ENCODE measurements at places on chromosomes 12 and 14. TPM values are rescaled to one million over a fixed set of nuclear protein-coding genes. Genes with fewer than 3 reads are reported as not detected.

The ART4 gene
- total RNA-seq = not detected

- DNase-seq = no peak
These were observed 17.3 kb upstream of the RFLNA start for GRCh38 chr12:124277394-124278241.

DNA sequence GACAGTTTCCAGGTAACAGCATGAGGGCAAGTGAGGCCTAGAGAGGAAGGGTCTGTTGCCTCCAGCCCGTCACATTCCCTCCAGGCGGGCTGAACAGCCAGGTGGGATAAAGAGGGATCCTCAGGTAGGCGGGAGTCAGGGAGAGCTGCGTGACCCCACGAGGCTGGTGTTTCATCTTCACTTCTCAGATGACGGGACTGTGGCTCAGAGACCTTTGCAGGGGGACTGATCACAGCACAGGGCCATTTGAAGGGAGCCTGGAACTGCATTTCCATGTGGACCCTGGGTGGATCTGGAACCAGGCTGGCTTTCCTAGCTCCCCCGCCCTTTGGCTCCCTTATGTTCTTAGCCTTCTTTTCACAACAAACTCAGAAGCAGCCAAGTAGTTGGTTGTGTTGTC is 37.4 kb downstream of the SH2B3 start:
- DNase-seq = no peak

The PAPLN gene
- 23.3 TPM for total RNA-seq

DNA sequence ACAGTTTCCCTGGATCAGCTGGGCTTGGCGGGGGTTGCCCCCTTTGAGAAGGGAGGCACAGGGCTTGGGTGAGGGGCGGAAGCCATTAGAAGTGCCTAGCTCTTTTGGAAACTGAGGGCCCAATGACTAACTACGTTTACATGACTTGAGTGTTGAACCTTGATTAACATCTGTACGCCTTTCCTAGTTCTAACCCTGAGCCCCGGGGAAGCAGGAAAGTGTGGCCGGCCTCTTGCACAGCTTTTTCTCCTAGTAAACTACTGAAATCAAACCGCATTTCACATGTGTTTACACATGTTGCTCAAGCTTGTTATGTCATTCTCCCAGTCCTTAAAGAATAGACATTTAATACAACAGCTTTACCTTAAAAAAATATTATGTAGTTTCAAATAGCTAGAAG is 1356.4 kb upstream of the TMEM132C start:
- DNase-seq = no peak

- no peak for DNase-seq
These were observed 1.5 kb downstream of the MAP4K5 start for GRCh38 chr14:50530794-50531365.

The SPIC gene
- not detected for total RNA-seq

DNA sequence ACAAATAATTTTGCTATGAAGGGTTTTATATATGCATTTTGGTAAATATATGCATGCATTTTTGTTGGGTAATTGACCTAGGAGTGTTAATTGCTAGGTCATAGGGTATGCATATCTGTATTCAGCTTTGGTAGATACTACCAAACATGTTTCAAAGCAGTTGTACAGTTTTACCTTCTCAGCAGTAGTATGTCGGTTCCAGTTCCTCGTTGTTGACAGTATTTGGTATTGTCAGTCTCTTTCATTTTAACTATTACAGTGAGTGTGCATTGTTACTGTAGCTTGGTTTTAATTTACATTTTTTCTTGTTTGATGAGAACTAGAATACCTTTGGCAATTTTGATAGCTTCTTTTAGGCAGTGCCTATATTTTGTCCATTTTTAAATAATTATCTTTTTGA is 98.9 kb downstream of the ARID2 start:
- DNase-seq = no peak

The FOXM1 gene
- 12.2 TPM for total RNA-seq

The ABCC9 gene
- 0.17 TPM for total RNA-seq

DNA sequence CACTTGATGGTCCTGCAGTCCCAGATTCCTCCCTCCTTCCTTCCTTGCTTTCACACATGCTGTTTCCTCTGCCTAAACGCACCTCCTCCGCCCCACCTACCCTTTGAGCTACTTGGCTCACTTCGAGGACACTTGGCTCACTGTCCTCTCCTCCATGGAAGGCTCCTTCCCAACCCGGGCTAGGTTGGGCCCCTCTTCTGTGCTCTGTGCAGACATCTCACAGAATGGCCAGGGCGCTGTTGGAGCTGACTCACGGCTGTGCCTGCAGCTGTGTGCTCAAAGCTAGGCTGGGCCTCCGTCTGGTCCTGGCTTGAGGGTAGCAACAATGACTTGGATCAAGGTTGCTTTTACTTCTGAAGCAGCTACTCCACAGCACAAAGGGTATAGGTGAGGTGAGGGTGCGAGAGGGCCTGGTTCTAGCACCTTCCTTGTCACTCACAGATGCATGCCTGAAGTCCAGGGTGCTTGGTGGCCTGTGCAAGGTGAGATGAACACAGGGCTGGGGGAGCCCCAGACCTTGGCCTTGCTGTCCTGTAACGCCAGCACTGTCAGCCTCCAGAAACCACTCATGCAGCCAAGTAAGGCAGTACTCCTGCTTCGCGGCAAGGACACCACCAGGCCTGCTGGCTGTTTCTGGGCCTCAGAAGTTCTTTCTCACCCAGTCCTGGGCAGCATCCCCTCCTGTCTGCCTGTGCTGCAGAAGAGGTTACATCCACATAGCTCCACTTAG is 61.8 kb downstream of the GALNT16 start:
- no peak for DNase-seq

- DNase-seq = no peak
These were observed 23.0 kb downstream of the ZBTB39 start for GRCh38 chr12:56983386-56983785.

The LRP1-AS gene
- total RNA-seq = not detected

DNA sequence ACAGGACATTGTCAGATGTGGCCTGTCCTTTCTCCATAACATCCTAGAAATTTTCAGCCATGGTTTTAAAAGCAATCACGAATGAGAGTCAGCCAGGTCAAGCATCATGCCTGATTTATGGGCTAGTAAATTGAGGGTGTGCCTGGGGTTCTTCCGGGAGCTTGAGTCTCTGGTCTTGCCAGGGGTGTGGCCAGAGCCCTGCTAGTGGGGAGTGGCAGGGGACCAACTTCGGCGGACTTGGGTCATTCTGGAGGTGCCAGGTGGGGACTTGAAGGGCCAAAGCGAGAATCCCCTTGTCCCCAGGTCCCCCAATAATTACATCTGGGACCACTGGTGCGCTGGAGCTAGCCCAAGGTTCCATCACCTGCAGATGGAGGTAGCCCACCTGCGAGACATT is 5.7 kb downstream of the OTUB2 start:
- DNase-seq = no peak

DNA sequence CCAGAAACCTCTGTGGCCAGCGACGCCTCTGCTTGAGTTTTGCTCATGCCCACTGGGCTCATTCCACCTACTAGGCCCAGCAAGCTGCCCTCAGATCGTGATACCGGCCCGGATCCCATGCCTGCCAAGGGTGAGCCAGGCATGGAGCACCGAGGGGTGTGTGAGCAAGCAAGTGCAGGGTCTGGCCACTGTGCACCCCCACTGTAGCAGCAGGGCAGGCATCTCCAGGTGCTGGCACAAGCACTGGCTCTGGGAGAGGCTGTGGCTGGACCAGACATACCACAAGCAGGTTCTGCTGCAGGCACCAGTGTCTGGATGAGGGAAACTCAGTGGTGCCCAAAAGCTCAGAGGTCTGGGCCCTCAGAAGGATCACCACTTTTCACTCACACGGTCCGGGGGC is 20.6 kb downstream of the FAM186A start:
- no peak for DNase-seq

The ACSM4 gene
- total RNA-seq = not detected

DNA sequence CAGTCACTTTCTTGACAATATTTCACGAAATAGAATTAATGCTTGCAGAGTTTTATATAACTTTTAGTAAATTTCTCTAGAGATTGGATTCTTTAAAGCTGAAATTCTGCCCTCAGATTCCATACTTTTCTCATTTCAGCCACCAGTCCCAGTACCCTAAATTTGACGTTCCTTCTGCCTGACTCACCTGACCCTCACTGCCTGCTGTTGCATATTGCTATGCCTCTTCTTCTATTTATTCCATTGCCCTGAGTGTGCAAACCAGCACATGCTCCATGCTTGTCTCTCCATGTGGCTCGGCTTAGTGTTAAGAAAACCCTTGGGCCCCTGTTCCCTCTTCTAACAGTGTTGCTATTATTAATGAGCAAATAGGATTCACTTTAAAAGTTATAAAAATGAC is 533.3 kb downstream of the LRFN5 start:
- DNase-seq = no peak

DNA sequence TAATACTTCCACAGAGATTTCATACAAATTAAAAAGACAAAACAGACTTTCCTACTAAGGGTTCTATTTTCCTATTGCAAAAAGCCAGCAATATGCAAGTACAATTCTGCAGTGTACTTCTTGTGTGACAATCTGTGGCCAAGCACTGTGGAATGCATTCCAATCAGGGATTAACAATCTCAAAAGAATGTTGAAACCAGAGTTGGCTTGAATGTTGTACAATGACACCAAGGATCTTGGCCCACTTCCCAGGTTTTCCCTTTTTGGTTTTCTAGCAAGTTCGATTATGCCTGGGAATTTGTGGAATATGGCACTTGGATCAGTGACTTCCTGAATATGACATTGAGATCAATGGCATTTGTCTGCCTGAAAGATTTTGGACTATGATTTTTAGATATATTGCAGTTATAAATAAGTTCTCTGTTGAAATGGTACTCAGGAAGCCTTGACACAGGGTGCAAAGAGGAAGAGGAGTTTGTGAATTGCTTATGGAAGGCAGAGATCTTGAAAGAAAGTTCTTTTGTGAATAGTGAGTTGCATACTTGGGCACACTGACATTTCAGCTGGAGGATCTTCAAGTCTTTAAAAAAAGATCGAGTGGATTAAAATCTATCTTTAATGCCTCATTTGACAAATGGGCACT is 81.4 kb upstream of the FERMT2 start:
- DNase-seq = peak; percentile 67

DNA sequence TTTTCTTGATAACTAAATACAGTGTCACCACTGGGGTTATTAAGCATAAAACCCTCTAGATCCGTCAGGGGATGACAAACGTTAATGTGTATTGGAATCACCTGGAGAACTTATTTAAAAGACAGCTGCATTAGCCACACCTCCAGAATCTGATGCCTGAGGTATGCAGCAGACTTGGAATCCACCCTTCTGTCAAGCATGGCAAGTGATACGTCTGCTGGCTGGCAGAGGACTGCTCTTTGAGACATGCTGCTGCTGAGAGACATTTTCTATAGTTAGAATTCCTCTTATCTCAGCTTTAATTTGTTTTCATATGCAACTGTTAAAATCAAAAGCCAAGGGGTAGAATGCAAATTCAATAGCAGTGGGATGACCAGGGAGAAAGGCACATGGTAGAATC is 496.3 kb downstream of the NELL2 start:
- no peak for DNase-seq

DNA sequence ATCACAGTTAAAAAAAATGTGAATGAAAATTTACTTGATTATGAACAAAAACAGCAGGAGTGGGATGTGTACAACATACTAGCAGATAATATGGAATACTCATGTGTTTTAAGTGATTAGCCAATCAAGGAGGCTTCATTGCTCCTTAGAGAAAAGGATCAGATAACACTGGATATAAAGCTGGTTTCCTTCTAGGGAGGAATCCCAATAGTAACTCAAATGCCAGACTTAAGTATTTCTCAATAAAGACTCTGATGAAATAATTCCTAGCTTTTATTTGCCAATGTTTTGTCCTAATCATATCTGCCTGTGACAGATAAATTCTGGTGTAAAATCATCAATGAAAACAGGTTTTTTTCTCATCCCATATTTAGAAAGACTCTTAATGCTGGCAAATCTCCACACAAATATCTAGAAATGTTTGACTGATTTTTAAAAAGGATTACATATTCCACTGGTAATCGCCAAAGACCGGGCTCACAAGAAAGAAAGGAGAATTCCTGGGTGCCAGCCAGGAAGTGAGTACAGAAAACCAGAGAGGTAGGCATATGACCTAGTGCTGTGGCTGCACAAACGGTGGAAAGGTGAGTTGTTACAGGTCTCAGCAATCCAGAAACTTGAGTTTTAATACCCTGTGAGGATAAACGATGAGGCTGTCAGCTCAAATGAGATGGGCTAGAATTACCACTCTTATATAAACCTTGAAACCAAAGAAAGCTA is 108.6 kb upstream of the TTC7B start:
- DNase-seq = no peak

The TMEM233 gene
- 1.5 TPM for total RNA-seq

The NKX2-1 gene
- not detected for total RNA-seq

DNA sequence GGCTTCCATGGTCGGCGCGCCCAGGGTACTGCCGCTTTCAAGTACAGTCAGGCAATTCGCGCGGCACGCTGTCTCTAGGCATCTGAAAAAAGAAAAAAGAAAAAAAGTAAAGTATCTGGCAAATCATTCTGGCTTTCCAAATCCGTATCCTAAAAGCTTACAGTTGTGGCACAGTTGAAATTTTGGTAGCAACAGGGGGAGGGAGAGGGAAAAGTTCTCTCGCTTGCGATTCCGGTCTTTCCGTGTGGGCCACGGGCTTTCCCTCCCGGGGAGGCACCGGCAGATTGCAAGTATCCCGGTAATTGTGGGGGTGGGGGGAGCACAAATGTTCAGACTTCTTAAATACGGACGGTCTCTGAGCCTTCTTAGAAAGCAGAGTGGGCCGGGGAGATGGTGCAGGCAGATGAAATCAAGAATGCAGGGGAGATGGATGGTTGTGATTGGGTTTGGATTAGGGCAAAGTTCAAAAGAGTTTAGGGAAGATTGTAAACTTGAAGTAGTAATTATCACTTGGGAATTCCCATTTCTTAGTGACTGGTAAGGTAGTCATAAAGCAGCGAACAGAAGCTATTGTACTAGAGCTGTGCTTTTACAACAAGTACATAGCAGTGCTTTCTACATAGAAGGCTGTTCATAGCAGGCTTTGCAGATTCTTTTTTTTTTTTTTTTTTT is 1.2 kb downstream of the SOCS2 start:
- no peak for DNase-seq

The SOAT2 gene
- total RNA-seq = not detected

DNA sequence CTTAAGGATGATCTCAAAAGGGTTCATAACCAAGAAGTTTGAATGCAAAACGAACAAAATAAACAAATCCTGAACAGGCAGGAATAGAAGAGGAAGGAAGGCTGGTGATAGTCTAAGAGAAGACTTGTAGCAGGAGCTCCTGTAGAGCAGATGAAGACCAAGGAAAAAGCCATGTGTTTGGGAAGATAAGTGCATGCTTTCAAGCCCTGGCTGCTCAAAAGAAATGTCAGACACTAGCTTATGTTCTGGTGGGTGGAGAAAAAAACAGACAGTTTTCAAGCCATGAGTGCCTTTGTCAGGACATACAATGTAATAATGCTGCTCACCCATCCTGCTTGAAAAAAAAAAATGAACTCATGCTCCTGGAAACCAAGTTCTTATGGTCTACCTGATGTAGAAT is 27.4 kb downstream of the TAOK3 start:
- DNase-seq = no peak

DNA sequence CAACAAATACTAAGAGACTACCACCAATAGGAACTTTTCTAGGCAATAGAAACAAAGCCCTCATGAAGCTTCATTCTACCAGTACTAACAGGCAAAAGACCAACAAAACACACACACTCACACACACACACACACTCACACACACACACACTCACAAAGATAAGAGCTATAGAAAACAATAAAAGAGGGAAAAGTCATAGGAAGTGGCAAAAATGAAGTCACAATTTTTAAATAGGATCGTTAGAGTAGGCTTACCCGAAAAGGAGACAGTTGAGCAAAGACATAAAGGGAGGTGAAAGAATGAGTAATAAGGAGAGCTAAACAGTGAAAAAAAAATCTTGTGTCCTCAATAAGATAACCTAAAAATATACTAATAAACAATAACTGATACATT is 66.5 kb downstream of the C2CD5 start:
- DNase-seq = no peak

The ZNF384 gene
- 34.0 TPM for total RNA-seq

The ANKRD33 gene
- total RNA-seq = not detected

The CCDC184 gene
- 0.82 TPM for total RNA-seq

All from kidney epithelial cell (primary cell).